ENCODE measurements at places on chromosomes 7 and 10.

GRCh38 chr7:79489371-79489770 is 35.9 kb upstream of the MAGI2 start:
- no peak for DNase-seq

DNA sequence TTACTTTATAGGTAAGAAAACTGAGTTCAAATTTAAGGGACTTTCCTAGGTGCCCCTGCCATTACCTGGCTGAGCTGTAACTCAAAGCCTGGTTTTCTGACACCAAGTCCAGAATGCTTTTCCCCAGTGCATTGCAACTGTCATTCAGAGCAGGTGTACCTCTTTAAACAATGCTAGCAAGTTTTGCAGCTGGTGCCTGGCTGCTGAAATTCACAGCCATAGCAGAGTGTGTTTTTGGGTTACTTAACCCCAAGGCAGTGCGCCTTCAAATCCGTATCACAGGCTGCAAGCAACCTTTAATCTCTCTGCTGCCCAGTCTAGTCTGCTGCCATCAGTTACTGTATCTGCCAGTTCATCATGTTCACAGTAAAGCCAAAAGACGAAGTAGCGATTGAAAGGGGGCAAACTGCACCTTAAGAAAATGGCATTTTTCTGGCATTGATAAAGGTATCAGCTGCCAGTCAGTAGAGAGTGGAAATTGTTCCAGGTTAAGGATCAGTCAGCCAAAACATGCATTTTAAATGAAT is 265.4 kb downstream of the CSTF2T start:
- no peak for DNase-seq

DNA sequence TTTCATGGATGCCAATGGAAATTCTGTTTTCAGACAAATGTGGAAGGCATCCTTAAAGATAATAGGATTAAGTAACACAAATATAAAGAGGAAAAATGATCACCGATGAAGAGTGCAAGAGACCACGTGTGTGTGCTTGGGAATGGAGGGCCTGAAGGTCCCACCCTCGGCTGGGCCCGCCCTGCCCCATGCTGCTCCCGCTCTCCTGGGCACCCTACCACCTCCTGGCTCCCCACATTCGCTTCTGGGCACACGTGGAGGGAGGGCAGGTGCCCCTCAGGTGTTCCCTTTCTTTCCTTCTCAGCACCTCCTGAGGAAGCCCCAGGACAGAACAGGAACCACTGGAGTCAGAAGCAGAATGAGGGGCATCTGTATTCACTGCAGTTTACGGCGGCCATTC is 367.6 kb downstream of the DNAJB6 start:
- no peak for DNase-seq

- DNase-seq = no peak
These were observed 14.5 kb downstream of the GIMAP5 start for GRCh38 chr7:150751702-150752101.
